Vagina (tissue), 2 donors: ENCODE measurements at places on chromosomes 12 and 14.

DNA sequence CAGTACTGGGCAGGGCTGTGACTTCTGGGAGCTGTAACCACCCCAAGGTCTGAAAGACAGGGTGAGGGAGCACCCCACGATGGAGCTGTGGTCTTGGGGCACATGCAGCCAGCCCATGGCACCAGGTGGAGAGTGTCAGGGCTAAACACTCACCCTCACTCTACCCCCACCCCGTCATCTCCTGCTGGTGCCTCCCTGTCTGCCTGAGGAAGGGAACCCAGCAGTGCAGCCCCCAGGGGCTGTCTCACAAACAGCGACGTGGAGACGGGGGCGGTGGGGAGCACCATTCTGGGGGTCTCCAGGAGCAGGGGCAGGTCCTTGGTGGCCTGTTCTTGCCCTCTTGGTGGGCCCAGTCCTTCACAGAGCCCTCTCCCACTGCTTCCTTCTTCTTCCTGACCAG, 63.5 kb downstream of the ERH start:
- DNase-seq = no peak

GRCh38 chr12:108678104-108678730, 44.5 kb upstream of the SELPLG start:
- no peak for DNase-seq

- no peak for DNase-seq
These were observed 17.1 kb downstream of the TRMT5 start for GRCh38 chr14:60963761-60964160.

DNA sequence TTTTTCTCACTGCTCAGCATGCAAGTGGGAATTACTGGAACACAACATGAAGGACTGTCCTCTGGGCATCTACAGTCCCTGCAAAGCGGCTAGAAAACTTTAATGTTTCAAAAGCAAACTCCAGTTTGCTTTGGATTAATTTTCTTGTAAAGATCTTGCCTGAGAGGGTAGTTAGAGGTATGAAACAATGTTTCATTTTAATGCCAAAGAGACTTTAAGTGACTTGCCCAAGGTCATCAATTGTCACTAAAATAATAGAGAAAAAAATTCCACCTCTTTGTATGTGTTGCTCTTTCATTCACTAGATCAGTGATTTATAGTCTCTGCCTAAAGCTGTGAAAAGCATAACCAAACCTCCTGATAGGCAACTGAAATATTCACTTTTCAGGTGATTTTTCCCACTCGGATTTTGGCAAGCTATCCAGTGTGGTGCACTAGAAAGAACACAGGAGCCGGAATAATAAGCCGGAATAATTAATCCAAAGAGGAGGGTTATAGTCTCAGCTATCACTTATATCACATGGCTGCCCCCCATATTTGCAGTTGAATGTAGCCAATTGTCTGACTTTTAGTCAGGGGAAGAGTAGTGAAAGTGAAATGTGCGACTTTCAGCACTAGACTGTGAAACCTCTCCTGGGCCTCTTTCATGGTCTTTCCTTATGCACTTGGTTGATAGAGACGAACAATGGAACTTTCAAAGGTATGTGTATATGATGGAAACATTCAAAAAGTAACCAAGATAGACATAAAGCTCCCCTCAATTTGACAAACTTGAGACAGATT, 107.7 kb downstream of the SLC6A15 start:
- DNase-seq = no peak

GRCh38 chr14:77055306-77055705, 26.8 kb upstream of the IRF2BPL start:
- DNase-seq = no peak
